ENCODE measurements at places on chromosomes 4 and X.

DNA sequence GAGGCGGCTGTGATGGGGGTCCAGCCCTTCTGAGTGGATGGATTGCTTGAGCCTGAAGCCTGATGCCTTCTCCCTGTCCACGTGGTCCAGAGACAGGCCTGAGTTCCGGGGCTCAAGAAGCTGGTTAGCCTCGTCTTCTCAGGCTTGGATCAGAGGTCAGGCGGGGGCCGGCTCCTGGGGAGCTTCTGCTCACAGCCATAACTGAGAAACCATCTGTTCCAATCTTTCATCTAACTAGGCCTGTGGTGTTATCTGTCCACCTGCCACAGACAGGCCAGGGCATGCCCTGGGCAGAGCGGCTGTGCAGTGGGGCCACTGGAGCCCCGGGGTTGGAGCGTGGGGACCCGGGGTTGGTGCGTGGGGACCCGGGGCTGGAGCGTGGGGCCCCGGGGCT lies 63.1 kb downstream of the SORCS2 start:
- no peak for DNase-seq

DNA sequence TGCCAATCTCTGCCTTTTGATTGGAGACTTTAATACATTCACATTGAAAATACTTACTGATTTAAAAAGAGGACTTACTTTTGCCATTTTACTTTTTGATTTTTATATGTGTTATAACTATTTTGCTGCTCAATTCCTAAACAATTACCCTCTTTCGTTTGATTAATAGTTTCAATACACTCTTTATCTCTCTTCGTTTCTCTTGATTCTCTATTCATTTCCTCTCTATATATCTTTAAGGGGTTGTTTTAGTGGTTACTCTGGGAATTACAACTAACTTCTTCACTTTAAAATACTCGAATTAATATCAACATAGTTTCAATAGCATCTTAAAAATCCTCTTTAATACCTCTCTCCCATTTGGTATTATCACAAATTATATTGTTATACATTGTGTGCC lies 116.6 kb downstream of the PTCHD1 start:
- DNase-seq: no peak

DNA sequence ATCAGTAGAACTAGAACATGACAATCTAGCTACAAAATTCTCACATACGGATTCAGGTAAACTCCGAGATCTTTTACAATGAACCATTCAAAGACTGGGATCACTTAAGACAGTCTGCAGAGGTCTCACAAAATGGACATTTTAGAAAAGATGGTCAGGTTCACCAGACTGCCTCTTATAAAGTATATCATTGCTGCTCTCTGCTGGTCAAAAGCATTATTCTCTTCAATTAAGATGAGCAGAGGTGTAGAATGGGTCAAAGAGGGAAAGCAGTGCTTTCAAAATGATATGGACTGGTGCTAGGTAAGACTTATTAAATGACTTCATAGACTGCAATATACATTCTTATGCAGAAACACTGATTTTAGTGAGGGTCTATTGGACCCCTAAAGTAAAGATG lies 434.7 kb downstream of the PACRGL start:
- no peak for DNase-seq

GRCh38 chr4:102685768-102686167 lies 75.0 kb downstream of the MANBA start:
- no peak for DNase-seq

GRCh38 chr4:15725608-15726007 lies 22.7 kb downstream of the BST1 start:
- no peak for DNase-seq

GRCh38 chr4:120348521-120348920 lies 281.9 kb upstream of the MAD2L1 start:
- DNase-seq: no peak

DNA sequence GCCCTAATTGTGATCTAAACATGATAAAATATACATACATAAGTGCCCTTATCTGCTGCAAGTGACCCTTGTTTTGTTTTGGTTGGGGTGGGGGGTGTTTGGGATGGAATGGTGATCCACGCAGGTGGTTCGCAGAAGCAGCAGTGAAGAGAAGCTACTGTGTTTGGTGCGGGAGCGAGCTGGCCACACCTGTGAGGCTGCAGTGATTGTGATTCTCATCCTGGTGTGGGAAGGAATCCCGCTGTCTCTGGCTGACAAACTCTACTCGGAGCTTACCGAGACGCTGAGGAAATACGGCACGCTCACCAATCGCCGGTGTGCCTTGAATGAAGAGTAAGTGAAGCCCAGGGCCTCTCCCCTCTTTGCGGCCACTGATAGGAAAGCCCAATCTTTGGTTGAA lies 96.8 kb downstream of the TET2 start:
- DNase-seq: no peak

- DNase-seq: peak; percentile 82
Observed at GRCh38 chr4:15001869-15002658, at the start of gene CPEB2. Gene CPEB2, plus strand, starts transcription at chr4:15002481. Its CDS starts 193 bp downstream, at chr4:15002674.
